ENCODE measurements at places on chromosomes 6 and 20.
A peak's percentile ranks its signal among the peaks of the same experiment; 100 is the strongest.

- DNase-seq: no peak
Measured at GRCh38 chr6:50884364-50884763, 65.7 kb downstream of the TFAP2B start.

GRCh38 chr6:137202078-137202477 lies 17.1 kb downstream of the IFNGR1 start:
- no peak for DNase-seq

DNA sequence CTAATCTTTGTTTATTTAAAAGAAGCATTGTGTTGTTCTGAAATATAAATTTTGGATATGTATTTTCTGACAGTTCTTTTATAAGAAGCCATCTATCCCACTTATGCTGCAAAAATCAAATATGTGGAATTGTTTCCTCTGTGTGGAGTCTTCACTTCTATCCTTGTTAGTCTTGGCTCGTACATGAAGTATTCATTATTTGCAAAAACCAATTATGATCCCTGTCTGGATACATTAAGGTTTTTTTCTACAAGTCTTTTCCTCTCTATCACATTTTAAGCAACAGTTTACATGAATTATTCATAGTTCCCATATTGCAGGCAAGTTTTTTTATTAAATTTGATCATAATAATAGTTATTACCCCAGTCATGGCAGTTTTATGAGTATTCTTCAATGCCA lies 490.8 kb upstream of the GJE1 start:
- no peak for DNase-seq

- DNase-seq: no peak
Measured at GRCh38 chr20:50645253-50646068, 45.9 kb downstream of the RIPOR3 start.

DNA sequence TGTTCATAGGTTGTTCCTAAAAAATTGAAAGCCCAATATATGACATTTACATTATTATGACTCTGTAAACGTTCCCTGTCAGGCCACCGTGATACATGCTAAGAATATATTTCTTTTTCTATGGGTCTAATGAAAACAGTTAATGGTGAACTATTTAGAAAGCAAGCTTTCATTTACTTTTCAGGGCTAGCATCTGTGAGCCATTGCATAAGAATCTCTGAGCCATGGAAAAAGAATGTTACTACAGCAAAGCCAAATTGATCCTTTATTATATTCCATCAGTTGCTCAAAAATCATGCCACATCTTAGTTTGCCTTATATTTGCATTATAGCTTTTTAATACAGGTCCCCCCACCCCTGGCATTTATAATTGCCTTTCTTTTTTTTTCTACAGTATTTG lies 275.5 kb downstream of the ZFAND3 start:
- DNase-seq: no peak

DNA sequence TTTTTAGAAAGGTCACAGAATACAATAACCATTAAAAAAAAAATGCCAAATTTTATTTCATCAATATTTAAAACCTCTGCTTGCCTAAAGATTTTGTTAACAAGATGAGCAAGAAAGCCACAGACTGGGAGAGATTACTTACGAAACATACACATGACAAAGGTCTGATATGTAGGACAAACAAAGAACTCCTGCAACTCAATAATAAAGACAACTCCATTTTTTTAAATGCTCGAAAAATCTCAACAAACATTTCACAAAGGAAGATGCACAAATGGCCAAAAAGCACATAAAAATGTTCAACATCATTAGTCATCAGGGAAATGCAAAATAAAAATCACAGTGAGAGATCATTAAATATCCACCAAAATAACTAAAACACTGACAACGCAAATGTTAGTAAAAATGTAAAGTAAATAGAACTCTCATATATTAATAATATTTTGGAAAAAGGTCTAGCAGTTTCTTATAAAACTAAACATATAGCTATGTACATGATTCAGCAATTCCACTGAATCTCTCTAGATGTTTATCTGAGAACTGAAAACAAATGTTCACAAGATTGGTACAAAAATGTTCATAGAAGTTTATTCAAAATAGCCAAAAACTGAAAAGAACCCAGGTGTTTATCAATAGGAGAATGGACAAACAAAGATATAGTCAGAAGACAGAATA lies 10.3 kb downstream of the STK38 start:
- DNase-seq: no peak

GRCh38 chr6:44176762-44177509 lies 18.3 kb downstream of the CAPN11 start:
- no peak for DNase-seq

DNA sequence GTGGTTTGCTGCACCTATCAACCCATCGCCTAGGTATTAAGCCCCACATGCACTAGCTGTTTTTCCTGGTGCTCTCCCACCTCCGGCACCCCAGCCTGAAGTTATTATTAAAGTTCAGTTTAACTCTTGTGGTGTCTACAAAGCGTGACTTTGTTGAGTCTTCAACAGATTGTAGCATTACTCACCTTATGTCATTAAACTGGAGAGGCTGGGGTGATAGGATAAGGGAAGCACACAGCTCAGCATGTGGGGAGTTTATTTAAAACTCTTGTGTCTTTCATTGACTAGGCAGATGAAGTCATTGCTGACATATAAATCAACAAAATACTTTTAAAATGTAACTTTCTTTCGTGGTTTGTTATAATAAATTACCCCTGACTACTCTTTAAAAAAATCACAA lies 84.7 kb upstream of the GCM1 start:
- DNase-seq: no peak

DNA sequence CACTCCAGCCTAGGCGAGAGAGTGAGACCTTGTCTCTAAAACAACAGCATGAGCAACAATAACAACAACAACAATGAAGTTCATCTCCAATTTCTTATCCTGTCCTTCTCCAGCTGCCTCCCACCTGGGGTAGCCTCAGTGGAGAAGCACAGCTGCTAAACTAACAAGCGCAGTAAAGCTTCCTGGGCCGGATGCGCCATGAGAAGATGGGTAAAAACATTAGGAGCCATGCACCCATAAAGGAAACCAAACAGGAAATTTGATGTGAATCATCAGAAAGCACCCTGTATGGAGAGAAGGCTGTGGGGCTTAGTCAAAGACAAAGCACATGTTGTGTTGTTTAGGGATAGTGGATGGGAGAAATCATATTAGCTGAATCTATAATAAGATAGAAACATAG lies 61.1 kb upstream of the CCN6 start:
- no peak for DNase-seq

DNA sequence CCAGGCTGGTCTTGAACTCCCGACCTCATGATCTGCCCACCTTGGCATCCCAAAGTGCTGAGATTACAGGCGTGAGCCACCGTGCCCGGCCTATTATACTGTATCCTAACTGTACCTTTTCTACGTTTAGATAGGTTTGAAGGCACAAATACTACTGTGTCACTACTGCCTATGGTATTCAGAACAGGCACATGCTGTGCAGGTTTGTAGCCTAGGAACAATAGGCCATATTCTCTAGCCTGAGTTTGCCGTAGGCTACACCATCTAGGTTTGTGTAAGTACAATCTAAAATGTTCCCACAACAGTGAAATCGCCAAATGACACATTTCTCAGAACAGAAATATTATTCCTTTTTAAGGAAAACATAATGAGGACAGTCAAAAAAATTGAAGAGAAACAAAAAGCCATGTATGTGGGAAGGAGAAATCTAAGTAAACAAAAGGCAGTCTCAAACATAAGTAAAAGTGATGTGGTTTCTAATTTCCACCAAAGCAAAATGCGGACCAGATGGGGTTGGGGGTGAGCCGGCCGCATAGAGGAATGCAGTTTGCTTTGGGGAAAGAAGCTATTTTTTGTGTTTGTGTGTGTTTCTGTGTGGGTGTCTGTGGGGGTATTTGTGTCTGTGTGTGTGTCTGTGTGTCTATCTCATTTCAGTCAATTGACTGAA lies 192.6 kb upstream of the SALL4 start:
- no peak for DNase-seq

DNA sequence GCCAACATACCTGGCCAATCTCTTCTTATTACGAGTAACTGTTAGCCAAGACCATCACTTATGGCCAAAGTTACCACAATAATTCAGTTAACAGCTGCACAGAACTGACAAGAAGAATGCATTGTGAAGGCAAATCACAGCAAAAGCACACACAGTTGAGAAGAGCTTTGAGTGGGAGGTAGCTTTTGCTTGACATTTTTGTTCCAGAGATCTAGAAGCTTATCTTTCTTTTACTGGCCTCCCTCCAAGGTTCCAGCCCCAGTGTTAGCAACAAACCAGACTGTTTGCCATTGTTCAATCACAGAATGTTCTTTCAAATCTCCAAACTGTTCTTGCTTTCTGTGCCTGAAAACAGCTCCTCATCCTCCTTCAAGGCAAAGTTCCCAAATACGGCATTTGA lies 35.9 kb upstream of the IRAK1BP1 start:
- no peak for DNase-seq

GRCh38 chr6:141131616-141132015 lies 1001.1 kb upstream of the GJE1 start:
- no peak for DNase-seq

- no peak for DNase-seq
Measured at GRCh38 chr6:166672624-166673206, 45.7 kb upstream of the RPS6KA2 start.

GRCh38 chr6:169787797-169788196 lies 36.4 kb downstream of the ERMARD start:
- DNase-seq: no peak

- DNase-seq: no peak
Measured at GRCh38 chr20:53959911-53960578, 110.3 kb downstream of the BCAS1 start.

DNA sequence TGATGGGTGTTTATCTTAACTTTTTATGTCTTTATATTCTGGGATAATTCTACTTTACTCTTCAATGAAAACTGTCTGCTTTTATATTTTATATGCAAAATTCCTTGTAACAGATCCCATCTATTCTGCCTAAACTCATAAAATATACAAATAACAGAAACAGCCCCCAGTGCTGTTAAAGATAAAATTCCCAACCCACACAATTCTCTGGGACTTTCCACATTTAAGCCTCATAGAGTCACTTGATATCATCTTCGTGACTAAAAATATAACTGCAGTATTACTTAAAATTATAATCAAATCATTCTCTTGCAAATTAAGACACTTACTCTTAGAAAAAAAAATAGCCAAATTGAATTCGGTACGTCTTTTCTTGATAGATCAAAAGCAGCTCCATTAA lies 60.2 kb downstream of the INSM1 start:
- no peak for DNase-seq

DNA sequence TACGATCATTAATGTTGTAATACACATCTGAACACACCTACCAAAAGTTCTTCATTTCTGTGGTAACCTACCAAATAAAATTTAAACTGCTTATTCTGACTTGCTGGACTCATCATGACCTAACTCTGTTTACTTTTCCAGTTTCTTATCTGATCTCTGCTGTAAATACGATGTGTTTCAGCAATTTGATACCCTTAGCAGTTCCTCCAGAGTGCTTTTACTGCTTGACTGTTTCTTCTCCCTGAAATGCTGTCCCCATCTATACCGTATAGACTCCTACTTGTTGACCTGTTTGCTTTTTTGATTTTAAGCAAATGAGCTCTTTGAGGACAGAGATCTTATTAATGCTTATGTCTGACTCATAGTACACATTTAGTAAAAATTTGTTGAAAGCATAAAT lies 119.5 kb downstream of the SCAF8 start:
- DNase-seq: no peak

DNA sequence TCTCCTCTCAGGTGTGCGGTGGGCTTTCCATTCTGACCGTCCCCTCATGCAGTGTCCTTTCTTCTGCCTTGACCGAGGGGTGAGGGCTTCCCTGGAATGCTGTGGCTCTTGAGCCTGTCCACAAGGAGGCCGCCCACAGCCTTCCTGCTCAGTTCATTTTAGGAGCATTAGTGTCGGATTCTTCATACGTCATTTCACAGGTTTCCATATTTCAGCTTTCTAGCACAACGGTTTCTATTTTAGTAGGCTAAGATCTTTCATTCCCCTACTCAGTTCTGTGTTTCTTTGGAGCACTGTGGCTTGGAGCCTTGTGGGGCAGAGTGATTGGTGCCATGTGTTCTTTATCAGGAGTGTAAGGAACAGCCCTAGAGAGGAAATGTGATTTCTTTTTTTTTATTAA lies 5.5 kb downstream of the PPP1R3G start:
- DNase-seq: no peak

DNA sequence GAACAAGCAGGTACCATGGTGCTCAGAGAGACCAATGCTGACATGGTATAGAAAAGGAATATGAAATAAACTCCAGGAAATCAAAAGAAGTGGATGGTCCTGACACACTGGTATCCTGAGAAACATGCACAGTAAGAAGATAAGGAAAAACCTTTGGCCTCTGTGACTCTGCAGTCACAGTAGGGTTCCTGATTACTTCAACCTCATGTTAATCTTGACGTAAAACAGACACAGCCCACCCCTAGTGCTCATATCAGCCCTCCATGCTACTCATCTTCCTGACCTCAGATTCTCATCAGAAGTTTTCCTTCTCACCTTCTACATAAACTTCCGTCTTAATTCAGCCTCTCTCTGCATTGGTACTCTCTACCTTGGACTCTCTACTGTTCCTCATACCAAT lies 240.9 kb downstream of the PKHD1 start:
- DNase-seq: no peak

- no peak for DNase-seq
Measured at GRCh38 chr6:18467741-18468502, 80.8 kb downstream of the RNF144B start.

DNA sequence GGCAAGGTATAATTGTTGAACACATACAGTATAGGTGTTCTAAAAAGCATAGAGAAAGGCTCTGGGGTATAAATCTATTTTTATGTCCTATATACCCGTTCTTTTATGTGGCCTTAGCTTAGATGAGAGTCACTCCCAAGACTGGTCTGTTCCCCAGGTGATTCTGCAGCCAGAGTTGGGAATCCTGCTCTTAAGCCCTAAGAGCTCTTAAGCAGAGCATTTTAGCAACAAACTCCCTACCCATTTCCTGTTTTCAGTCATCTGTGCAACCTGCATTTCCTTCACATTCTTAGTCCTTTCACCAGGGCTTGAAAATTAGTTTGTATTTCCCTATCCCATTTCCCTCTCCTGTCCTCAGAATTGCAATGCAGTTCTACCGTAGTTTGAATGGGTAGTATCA lies 166.1 kb downstream of the HS3ST5 start:
- no peak for DNase-seq

DNA sequence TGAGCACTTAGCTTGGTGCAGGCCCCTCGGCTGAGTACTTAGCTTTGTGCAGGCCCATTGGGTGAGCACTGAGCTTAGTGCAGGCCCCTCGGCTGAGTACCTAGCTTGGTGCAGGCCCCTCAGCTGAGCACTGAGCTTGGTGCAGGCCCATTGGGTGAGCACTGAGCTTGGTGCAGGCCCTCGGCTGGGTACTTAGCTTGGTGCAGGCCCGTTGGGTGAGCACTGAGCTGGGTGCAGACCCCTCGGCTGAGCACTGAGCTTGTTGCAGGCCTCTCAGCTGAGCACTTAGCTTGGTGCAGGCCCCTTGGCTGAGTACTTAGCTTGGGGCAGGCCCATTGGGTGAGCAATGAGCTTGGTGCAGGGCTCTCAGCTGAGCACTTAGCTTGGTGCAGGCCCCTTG lies 387.1 kb downstream of the THBS2 start:
- DNase-seq: no peak

- peak; percentile 86 for DNase-seq
Measured at GRCh38 chr6:37314487-37315156, 39.2 kb upstream of the RNF8 start.

- no peak for DNase-seq
Measured at GRCh38 chr6:82251942-82252341, 4.4 kb upstream of the IBTK start.

GRCh38 chr6:90121982-90122381 lies 174.7 kb downstream of the BACH2 start:
- DNase-seq: no peak

- DNase-seq: no peak
Measured at GRCh38 chr6:136323431-136324112, 33.9 kb upstream of the BCLAF1 start.

Measured in liver (tissue), 10 donors.